WTC11 (cell line): ENCODE measurements at places on chromosomes 4 and X.

- no peak for DNase-seq
These were observed 41.3 kb downstream of the LRBA start for GRCh38 chr4:150973626-150974251.

- DNase-seq = no peak
These were observed 25.8 kb upstream of the SOD3 start for GRCh38 chr4:24769571-24769970.

- no peak for DNase-seq
These were observed 29.0 kb downstream of the COQ2 start for GRCh38 chr4:83255584-83255983.

DNA sequence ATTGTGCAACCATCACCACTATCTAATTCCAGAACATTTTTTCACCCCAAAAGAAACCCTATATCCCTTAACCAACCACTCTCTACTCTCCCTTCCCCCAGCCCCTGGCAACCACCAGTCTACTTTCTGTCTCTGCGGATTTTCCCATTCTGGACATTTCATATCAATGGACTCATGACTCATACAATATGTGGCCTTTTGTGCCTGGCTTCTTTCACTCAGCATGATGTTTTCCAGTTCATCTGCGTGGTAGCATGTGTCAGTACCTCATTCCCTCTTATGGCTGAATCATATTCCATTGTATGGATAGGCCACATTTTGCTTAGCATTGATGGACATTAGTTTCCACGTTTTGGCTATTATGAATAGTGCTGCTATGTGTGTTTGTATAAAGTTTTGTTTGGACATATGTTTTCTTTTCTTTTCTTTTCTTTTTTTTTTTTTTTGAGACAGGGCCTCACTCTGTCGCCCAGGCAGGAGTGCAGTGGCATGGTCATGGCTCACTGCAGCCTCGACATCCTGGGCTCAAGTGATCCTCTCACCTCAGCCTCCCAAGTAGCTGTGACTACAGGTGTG is 335.4 kb downstream of the BCOR start:
- no peak for DNase-seq

- DNase-seq = peak; percentile 57
These were observed 1653.5 kb upstream of the AGA start for GRCh38 chr4:179095585-179096221.

GRCh38 chr4:147017081-147017480 is 71.4 kb upstream of the TTC29 start:
- no peak for DNase-seq

DNA sequence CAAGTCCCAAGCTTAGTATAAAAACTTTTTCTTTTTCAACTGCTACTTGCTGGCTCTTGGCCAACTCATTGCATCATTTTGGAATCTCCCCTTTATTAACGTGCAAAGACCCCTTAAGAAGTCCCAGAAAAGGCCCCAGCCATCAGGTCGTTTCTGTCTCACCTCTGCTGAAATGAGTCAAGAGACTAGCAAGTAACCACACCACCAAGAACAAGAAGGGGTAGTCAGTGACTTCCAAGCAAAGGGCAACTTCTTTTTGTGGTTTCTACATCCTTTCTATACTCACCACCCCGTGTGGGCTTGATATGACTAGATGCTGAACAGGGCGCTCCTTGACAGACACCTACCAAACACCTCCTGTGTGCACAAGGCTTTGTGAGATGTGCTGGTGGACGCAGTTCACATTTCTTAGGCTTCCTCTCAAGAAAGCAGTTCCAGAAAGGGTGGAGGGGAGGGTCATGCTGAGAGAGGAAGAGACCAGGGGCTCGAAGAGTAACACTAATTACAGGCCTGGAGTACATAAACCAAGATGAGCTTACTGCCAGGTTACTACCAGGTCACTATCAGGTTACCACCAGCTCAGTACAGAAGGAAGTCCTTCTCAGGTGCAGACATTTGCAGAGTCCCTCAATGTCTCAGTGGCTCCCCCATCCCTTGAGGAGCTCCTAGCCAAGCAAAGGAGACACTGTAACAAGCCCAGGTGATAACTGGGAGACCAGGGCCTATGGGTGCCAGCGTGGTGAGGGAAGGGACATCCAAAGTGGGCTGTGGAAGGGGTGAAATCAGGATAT is 19.3 kb downstream of the JAKMIP1 start:
- no peak for DNase-seq

DNA sequence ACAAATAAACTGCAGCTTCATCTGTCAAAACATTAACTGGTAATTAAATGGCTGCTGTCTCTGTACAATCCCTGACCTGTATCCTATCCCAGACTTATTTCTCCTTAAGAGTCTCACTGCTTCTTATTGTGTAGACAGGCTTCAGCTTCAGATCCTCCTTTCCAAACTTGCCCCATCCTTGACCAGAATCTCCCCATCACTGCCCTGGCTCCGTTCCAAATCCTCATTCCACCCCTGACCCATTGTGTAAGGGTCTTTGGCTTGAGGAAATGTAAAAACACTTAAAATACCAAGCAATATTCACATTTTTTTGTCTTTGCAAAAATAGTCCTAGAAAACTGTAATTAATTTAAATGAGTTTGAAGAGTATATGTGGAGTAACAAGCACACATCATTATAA is 152.6 kb upstream of the VEGFC start:
- no peak for DNase-seq

DNA sequence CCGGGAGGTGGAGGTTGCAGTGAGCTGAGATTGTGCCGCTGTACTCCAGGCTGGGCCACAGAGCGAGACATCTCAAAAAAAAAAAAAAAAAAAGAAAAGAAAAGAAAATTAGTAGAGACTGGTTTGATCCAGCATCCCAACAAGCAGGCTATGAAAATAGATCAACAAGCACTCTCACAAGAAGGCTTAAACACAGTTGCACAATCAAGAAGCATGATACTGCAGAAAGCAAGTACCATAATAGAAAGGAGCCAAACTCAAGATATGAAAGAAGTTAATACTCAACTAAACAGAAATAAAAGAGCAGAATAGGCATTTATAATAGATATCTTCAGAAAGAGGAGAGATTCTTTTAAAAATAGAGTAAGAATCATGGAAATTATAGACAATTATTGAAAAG is 10.6 kb downstream of the TLR6 start:
- no peak for DNase-seq

- no peak for DNase-seq
These were observed 176.3 kb downstream of the ENOX2 start for GRCh38 chrX:130726661-130727060.

DNA sequence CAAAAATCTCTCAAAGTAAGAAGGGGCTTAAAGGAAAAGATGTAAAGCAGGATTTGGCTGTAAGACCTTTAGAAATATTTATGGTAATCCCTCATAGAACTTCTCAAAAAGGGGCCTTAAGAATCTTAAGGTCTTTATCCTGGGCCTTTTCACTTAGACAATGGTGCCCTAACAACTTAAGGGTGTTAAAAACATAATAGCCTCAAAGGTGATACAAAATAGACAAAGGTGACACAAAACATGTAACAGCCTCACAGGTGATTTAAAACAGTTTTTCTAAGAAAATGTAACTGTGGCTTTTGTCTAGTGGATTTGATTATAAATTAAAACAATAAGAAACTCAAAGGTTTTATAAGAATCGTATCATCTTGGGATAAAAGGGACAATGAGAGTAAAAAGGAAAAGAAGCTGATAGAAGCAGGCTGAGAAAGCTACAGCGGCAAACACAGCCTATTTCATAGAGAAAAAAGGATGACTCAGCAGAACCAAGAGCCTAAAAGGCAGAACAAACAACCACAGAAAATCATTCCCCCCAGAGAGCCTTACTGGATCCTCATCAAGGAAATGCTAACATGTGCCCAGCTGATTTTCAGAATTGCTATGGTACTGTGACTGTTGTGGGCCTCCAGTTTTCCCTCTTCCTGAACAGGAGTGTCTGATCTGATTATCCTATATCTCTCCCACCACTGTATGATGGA is 164.3 kb downstream of the STPG2 start:
- DNase-seq = no peak

DNA sequence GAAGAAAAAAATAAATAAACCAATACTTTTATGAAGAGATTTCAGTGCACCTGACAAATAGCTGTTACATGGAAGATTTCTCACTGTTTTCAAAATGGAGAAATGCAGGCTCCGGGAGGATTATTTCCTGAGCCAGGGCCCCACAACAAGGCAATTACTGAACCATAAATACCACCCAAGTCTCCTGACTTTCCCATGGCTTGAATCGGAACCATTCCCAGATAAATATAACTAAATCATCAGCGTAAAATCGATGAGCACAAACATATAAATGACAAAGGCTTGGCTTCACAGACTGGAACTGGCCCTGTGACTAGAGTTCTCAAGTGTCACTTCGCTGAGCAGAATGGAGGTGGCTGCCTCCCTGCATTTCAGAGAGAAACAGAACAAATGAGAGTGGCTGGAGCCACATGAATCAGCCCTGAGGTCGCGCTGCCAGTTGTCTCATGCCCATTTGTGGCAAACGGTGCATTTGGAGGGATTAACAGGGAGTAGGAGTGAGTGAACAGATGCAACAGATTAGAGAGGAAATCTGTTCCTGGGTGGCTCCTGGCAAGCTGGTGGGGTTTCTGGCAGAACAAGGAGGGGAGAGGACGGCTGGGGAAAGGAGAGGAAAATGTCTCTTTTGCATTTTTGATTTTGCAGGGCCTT is 57.3 kb upstream of the STIM2 start:
- DNase-seq = no peak

DNA sequence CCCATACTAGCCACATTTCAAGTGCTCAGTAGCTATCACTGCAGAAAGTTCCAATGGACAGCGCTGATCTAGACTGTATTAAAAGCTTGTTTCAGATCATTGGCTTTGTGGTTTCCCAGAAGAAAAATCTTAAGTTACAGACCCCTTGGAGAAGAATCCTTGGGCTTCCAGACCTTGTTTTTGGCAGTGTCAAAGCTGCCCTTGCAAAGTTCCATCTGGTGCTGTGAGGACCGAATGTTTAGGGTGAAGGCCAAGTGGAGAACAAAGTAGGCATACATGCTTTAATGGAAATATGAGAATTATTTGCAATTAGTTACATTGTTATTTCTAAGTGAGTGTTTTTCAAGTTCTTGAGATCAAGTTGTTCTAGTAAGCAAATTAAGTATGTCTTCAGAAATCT is 144.7 kb downstream of the FRMPD4 start:
- DNase-seq = no peak

- DNase-seq = no peak
These were observed 204.7 kb upstream of the CASK start for GRCh38 chrX:42128020-42128419.

DNA sequence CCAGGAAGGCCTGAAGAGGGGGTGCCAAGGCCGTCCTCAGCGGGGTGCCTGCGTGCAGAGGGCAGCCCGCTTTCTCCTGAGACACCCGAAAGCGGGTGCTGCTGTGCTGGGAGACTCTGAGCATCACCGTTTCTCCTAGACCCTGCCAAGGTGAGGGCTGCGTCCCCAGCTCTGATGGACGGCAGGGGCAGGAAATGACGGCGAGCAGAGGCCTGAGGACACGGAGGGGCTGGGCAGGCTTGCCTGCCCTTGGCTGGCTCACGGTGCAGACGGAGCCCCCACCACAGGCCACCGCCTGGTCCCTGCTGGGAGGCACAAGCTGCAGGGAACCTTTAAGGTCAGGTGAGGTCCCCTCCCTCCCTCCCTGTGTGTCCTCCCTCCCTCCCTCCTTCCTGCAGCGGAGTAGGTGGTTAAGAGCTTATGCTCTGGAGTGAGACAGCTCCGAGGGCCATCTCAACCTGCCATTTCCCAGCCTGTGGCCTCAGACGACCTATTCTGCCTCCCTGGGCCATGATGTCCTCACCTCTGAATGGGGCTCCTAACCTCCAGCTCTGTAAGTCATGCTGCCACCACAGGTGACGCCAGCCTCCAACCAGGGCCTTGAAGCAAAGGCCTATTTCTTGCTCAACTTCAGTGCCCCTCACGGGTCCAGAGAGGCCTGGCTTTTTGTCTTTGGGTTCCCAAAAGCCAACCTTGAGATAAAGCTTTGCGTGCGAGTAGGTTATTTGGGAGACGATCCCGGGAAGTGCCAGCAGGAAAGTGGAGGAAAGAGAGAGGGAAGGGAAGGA is 54.2 kb upstream of the GRPEL1 start:
- DNase-seq = no peak

GRCh38 chr4:107098401-107098800 is 62.3 kb upstream of the DKK2 start:
- DNase-seq = peak; percentile 19

DNA sequence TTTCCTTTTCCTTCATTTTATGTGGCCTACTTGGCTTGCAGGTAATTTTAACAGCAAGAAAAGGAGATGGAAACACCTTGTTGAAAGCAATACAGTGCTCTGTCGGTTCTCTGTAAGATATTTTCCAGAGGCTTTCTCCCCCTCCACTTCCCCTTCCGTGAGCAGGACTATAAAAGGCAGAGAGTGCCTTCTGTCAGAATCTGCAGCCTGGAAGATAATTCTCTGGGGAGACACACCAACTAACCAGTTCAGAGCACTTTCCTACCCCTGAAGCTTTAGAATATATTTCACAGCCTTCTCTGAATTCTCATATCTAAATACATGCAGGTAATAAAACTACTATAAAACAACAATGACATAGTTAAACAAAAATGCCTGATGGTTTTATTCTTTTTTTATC is 141.1 kb downstream of the IDS start:
- DNase-seq = no peak

DNA sequence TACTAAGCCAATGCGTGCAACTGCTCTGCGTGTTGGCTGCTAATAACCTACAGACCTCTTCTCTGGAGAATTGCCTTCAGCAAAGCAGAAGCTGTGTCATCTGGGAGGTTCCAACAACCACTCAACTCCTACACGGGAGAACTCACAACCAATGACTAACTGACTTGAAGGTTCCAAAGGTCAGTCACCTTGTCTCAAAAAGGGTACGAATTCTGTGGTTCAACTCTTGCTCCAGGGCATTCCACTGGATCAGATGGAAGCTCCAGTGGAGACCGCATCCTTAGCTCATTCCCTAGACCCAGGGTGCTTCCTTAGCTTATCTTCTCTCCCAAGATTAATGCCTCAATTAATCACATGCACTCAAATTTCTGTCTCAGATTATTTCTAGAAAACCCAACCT is 222.7 kb downstream of the CHIC2 start:
- no peak for DNase-seq

GRCh38 chr4:124854968-124855367 is 142.4 kb upstream of the ANKRD50 start:
- no peak for DNase-seq

- DNase-seq = no peak
These were observed 96.9 kb downstream of the MAMLD1 start for GRCh38 chrX:150460063-150460462.

GRCh38 chrX:104193485-104193884 is 27.2 kb downstream of the FAM199X start:
- no peak for DNase-seq

DNA sequence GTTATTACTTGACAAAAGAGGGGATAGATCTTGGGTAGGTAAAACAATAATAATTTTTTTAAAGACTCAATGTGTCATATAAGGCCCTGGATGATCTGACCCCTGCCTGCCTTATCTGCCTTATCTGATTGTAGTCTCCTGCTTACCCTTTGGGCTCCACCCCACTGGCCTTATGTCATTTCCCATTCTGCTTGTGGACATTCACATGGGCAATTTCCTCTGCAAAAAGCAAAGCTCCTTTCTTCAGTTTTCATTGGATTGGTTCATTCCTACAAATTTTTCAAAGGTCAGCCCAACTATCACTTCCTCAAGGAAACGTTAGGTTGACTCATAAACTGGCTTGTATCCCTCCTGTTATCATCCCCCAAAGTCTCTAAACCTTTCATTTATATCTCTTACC is 15.7 kb upstream of the TET2 start:
- no peak for DNase-seq
